Left renal cortex interstitium (tissue), 4 donors: ENCODE measurements at places on chromosomes 5 and 9.
A peak's percentile ranks its signal among the peaks of the same experiment; 100 is the strongest.

- DNase-seq, result no peak
Observed at GRCh38 chr9:113882636-113883164, 6.6 kb downstream of the ZNF618 start.

- no peak for DNase-seq
Observed at GRCh38 chr9:109012009-109012875, 1.1 kb downstream of the CTNNAL1 start.

DNA sequence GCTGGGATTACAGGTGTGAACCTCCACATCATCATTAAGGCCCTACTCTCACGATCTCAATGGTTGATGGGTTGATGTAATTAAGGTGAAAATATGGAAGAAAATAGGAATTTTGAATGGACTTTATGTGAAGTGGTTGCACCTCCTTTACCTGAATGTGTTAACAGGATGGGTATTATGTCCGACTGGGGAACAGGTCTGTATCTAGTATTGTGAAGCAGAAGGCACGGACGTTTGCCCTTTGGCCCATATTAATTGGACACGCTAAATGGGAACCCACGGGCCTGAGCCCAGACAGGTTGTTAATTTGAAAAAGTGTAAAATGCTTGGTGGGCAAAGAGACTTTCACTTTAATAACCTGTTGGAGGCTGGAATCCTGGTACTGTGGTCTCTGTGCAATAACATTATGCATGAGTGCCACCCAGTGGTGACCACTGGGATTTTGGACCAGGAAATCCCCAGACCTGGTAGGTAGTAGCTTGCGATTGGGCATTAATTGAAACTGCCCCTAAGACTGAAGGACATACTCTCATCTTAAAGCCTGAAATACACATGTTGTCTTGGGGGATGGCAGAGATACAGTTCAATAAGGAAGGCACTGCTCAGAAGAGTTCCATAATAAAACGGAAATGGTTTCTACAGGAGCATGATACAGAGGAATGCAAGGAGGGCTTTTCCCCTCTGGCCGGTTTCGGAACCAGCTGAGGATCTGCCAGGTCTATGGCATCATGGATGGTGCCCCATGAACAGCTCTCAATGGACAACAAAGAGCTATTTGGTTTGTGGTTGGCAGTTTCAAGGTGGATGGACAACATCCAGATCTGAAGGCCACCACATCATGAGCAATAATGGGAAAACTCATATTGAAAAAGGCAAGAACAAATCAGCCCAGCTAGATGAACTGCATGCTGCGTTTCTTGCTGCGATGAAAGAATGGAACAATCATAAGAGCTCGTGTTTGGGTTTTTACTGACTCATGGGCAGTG, 26.2 kb upstream of the BICD2 start:
- peak; percentile 75 for DNase-seq

DNA sequence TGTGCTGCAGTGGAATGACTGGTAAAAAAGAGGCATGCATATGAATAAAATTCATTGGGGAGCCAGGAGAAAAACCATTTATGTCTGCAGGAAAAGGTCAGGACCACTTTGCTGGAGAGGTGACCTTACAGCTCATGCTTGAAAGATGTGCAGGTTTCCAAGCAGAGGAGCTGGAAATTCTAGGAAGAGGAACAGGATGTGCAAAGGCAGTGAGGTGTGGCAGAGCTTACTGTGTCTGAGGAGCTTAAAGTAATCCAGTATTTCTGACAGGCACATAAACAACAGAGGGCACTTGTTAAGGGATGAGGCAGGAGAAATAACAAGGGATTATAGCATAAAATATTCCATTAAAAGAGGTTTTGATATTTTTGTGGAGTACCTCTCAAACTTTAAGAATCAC, 203.2 kb downstream of the CD180 start:
- no peak for DNase-seq

- DNase-seq, result peak; percentile 46
Observed at GRCh38 chr9:106921341-106921899, 58.5 kb downstream of the ZNF462 start.

- no peak for DNase-seq
Observed at GRCh38 chr5:43437062-43437660, 25.0 kb upstream of the CCL28 start.

DNA sequence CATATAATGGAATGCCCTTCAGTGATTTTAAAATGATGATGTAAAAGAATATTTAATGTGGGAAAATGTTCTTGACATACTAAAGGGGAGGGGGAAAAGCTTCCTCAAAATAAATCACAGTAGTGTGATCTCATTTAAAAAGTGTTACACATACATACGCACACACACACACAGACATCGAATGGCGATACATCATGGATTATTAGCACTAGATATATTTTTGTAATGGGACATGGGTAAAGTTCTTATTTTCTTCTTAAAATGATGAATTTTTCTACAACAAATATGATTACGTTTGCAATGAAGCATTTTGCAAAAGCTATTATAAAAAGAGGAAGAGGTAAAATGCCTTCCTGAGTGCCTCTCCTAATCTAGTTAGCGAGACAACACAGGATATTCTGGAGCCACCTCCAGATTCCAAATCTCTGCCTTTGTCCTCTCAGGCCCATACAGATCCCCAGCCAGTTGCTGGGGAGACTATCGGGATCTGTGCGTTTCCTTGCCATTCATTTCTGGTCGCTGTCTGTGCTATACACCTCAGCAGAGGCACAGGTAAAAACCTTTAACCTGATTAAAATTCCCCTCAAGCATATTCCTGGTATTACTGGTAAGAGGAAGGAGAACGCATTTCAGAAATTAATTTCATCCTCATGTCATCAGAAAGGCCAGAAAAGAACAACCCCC, 69.6 kb downstream of the SLC28A3 start:
- DNase-seq, result no peak

GRCh38 chr9:27703216-27703980, 130.1 kb upstream of the C9orf72 start:
- no peak for DNase-seq

- no peak for DNase-seq
Observed at GRCh38 chr5:150148117-150148927, 7.3 kb downstream of the PDGFRB start.

GRCh38 chr5:67215519-67216471, 19.2 kb upstream of the CD180 start:
- no peak for DNase-seq

DNA sequence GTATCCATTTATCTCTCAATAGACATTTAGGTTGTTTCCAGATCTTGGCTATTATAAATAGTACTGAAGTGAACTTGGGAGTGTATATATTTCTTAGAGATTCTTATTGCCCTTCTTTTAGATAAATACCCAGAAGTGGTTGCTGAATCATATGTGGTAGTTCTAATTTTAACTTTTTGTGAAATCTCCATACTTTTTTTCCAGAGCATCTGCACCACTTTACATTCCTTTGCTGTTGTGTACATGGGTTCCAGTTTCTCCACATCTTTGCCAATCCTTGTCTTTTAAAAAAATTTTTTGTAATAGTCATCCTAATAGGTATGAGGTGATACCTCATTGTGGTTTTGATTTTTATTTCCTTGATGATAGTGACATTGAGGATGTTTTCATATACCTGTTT, 303.7 kb downstream of the CCDC171 start:
- DNase-seq, result no peak

GRCh38 chr9:83508067-83508466, 30.1 kb downstream of the FRMD3 start:
- no peak for DNase-seq

DNA sequence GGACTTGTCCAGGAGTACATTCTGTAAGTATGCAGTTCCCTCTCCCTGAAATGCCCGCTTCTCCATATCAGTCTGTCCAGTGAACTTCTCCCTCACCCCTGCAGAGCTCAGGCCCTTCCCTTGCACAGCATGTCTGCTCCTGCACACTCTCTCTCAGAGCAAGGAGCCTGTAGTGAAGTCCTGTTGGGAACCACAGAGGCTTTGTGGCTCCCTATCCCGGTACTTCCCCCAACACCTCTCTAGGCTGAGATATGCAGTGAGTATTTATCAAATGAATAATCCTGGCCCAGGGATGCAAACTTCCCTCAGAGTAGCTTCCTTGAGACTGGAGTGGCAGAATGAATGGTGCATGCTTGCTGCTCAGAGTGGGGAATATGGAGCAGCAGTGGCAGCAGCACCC, 48.8 kb downstream of the POC5 start:
- no peak for DNase-seq

DNA sequence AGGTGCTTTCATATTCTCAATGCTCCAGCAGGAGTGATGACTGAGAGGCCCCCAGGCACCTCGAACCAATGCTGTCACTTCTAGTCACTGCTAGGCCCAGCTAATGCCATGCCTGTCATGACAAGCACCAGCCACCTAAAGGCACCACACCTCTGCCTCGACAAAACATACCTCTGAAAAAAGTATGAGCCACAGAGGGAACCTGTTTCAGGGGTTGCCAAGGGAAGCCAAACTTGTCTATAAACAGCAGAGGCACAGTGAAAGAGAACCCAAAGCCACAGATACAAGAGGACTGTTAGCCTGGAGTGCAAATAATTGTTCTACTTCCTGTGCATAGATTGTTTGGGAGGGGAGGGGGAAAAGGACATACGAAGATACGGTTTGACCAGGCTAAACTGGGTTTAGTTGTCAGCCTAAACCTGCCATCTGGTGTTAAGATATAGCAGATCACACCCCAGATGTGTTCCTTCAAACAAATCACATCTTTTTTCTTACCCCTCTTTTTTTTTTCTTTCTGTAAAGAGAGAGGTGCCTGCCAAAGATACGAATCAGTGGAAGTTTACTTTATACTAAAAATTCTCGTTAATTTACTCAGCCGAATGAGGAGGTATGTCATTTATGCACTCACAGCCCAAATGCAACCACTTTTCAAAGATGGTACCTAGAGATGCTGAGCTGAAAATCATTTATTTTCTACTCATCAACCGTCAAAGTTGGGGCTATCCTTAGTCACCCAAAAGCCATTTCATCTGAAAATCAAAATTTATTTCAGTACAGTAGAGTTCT, 45.7 kb downstream of the BNC2 start:
- DNase-seq, result no peak

DNA sequence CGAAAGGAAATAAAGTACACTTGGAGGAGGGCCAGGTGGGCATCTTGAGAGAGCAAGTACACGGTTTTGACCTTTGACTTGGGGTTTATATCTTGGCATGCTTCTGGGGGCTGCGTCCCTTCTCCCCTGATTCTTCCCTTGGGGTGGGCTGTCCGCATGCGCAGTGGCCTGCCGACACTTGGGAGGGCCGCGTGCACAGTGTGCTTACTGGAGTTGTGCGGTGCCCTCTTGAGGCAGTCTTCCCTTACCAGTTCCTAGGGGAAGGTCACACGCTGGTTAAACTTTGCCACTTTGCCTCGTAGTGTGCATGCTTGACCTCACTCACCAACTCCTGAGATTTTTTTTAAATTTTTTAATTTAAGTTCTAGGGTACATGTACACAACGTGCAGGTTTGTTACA, 4.3 kb upstream of the CLPTM1L start:
- DNase-seq, result no peak

GRCh38 chr9:131618071-131618479, 72.8 kb downstream of the PRRT1B start:
- no peak for DNase-seq

DNA sequence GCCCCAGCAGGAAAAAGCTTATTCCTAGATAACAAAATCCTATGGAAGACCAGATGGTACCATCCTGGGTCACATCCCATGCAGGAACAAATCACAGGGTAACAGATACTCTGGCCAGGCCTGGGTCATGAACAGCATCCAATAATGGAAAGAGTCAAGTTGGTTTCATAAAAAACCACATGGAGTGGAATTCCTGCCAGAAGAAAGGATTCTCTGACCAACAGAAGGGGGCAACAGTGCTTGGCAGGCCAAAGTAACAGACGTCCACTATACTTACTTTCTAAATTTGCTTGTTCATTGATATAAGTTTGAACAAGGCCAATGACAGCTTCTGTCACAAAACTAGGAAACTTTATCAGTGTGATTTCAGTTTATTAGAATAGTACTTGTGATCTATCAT, 273.5 kb downstream of the ARRDC3 start:
- DNase-seq, result no peak

GRCh38 chr5:125848751-125849150, 574.5 kb upstream of the GRAMD2B start:
- no peak for DNase-seq

- no peak for DNase-seq
Observed at GRCh38 chr5:168209244-168209995, 82.0 kb upstream of the WWC1 start.

DNA sequence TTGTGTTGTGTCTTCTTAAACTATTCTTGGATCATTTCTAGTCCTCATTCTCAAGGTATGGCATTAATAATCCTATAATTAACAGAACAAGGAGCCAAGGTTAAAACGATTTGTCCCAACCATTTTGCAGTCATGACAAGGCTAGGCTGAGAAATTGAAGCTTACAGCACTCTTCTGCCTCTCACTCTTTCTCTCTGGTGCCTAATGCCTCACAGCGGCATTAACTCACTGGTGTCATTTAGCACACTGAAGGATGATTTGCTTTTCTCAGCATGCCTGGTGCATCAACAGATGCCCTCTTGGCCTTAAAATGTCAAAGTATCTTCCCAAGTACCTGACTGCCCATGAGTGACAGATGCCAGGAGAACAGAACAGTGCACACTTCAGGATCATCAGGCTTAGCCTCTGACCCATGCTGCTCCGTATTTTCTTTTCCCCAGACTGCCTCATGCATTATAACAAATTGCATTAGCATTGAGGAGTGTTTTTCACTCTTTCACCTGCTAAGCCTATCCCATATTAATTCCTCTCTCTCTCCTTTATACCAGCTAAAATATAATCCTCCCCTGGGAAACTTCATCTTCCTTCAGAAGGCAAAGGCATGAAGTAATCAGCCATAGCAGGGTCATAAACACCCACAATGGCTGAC, 61.1 kb upstream of the SV2C start:
- DNase-seq, result no peak

DNA sequence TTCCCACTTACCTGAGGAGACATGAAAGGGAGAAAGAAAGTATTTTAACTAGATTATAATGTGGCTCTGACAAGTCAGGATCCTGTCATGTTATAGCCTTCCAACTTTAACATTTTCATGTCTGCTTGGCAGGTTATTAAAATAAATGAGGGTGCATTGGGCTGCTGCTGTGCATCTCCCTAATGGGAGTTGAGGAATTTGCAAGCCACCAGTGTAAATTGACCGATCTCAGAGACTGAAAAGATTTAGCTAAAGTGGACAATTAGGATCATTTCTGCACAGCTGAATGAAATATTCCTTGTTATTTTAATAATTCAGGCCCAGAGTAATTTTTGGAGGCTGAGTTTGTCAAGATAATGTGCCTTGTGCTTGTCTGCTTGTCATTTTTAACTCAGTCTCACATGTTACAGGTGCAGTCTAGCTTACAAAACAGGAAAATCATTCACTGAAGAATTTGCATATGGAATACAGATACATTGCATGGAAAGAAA, 366.3 kb upstream of the ADAMTS16 start:
- no peak for DNase-seq
